GM23338 (cell line): ENCODE measurements at places on chromosomes 7 and 10. TPM values are rescaled to one million over a fixed set of nuclear protein-coding genes. Genes with fewer than 3 reads are reported as not detected.

GRCh38 chr10:10096296-10096695 lies 921.4 kb upstream of the CELF2 start:
- no peaks in the 10 kb centered on the region for H3K4me1 ChIP-seq
- H3K36me3 ChIP-seq, result no peaks in the 10 kb centered on the region
- no peak for DNase-seq
- no peaks in the 10 kb centered on the region for H3K27me3 ChIP-seq
- H3K4me3 ChIP-seq, result no peak overlapping the region

Gene BTBD16
- not detected in 2 replicates for total RNA-seq

DNA sequence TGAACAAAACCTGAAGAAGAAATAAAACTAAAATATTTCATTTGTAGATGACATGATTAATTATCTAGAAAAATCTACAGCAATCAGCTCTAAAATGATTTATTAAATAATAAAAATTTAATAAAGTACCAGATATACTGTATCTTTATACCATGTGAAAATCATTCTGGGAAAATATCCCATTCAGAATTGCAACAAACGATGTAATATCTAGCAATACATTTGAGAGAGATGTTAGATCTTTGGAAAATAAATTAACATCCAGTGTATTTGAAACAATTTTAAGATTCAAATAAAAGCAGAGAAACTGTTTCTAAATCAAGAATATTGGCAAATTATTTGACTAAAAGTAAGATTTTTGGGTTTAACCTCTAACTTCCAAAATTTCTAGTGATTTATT lies 62.2 kb downstream of the ZEB1 start:
- H3K27ac ChIP-seq, result no peak overlapping the region
- DNase-seq, result no peak
- no peaks in the 10 kb centered on the region for H3K27me3 ChIP-seq
- H3K4me3 ChIP-seq, result no peak overlapping the region
- peaks cover 10% of the 10 kb centered on the region; the same call in 1 of the 2 replicates for H3K4me1 ChIP-seq
- no peaks in the 10 kb centered on the region for H3K36me3 ChIP-seq

GRCh38 chr7:148537435-148537834 lies 53.1 kb upstream of the C7orf33 start:
- H3K4me1 ChIP-seq, result no peaks in the 10 kb centered on the region
- H3K27ac ChIP-seq, result no peak overlapping the region
- no peak for DNase-seq

GRCh38 chr7:30634193-30634626 lies 39.5 kb downstream of the GARS1 start:
- no peaks in the 10 kb centered on the region for H3K4me1 ChIP-seq
- no peaks in the 10 kb centered on the region for H3K27me3 ChIP-seq
- DNase-seq, result no peak
- H3K27ac ChIP-seq, result no peak overlapping the region

GRCh38 chr7:128882134-128882533 lies 19.5 kb downstream of the ATP6V1F start:
- no peak overlapping the region for H3K4me3 ChIP-seq
- DNase-seq, result no peak
- H3K4me1 ChIP-seq, result peaks cover 4% of the 10 kb centered on the region; the same call in 1 of the 2 replicates
- no peaks in the 10 kb centered on the region for H3K27me3 ChIP-seq
- H3K36me3 ChIP-seq, result no peaks in the 10 kb centered on the region

GRCh38 chr10:91210435-91210834 lies 10.0 kb upstream of the PCGF5 start:
- H3K27me3 ChIP-seq, result no peaks in the 10 kb centered on the region
- H3K36me3 ChIP-seq, result no peaks in the 10 kb centered on the region
- H3K27ac ChIP-seq, result no peak overlapping the region
- DNase-seq, result no peak

DNA sequence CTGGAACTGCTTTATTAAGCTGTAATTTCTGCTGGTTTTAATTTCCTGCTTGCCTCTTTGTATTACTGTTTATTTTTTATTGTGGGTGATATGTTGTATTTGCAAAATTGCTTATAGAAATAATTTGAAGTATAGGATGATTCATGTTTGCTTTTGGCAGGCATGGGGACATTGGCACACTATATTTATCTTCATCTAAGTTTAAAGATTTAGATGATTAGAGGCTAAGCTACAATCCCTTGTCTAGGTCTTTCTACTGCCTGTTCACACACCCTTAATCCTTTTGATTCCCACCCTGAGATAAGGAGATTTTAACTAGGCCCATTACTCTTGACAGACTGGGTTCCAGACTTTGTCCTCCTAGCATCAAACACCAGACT lies 182.8 kb upstream of the KAT6B start:
- peaks cover 28% of the 10 kb centered on the region for H3K4me1 ChIP-seq
- no peaks in the 10 kb centered on the region for H3K36me3 ChIP-seq
- no peak overlapping the region for H3K27ac ChIP-seq

DNA sequence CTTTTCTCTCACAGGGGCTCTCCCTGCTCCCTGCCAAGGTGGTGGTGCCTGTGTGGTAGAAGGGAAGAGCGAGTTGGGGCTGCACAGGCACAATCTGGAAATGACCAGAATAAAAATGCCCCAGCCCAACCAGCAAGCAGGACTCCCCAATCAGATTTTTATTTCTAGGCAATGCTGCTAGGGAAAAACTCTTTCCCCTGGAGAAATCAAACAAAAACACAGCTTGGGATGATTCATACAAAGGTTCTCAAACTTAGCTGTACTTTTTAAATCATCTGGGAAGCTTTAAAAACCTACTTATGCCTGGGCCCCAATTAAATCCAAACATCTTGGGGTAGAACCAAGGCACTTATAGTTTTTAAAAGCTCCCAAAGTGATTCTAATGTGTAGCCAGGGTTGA lies 243.2 kb downstream of the HTR7 start:
- no peak for DNase-seq
- H3K4me1 ChIP-seq, result no peaks in the 10 kb centered on the region
- no peaks in the 10 kb centered on the region for H3K36me3 ChIP-seq
- H3K27me3 ChIP-seq, result no peaks in the 10 kb centered on the region
- no peak overlapping the region for H3K4me3 ChIP-seq

GRCh38 chr10:94623572-94623971 lies 60.0 kb upstream of the CYP2C18 start:
- peaks cover 42% of the 10 kb centered on the region for H3K4me1 ChIP-seq
- no peak overlapping the region for H3K4me3 ChIP-seq
- H3K27me3 ChIP-seq, result no peaks in the 10 kb centered on the region
- H3K27ac ChIP-seq, result peak overlapping the region; percentile 85
- H3K36me3 ChIP-seq, result no peaks in the 10 kb centered on the region

GRCh38 chr7:618539-619367 lies 99.1 kb upstream of the PDGFA start:
- no peaks in the 10 kb centered on the region for H3K36me3 ChIP-seq
- H3K4me1 ChIP-seq, result peaks cover 10% of the 10 kb centered on the region
- no peaks in the 10 kb centered on the region for H3K27me3 ChIP-seq
- no peak overlapping the region for H3K4me3 ChIP-seq
- 0 out of 2 replicates have a peak overlapping the region, but pooled peaks have one; percentile 39 for H3K27ac ChIP-seq
- DNase-seq, result no peak

Gene CCDC186
- total RNA-seq, result 23.5 and 24.2 TPM in 2 replicates

Gene CUBN
- 0.23 and 1.8 TPM in 2 replicates for total RNA-seq

Gene VAX1
- total RNA-seq, result not detected in 2 replicates

- H3K27me3 ChIP-seq, result peaks cover 16% of the 10 kb centered on the region
- H3K4me3 ChIP-seq, result no peak overlapping the region
- H3K4me1 ChIP-seq, result peaks cover 4% of the 10 kb centered on the region; the same call in 1 of the 2 replicates
- no peak for DNase-seq
- no peak overlapping the region for H3K27ac ChIP-seq
- H3K36me3 ChIP-seq, result no peaks in the 10 kb centered on the region
These were observed 9.5 kb upstream of the SMARCD3 start for GRCh38 chr7:151257990-151258389.

Gene TEX36
- total RNA-seq, result not detected in 2 replicates

DNA sequence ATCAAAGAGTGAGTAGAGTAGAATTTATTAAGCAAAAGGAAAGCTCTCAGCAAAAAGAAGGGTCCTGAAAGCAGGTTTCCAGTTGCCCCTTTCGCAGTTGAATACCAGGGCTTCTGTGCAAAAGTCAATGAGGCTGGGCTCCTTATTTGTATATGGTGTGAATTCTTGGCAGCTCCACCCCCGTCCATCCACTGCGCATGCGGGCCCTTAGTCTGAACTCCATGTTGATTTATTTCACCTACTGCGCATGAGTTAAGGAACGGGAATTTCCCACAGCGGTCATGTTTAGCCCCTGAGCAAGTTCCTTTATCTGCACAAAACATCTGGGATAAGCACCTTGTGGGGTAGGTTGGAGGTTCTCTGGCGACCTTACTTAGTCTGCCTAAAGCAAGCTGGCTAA lies 325.6 kb downstream of the ZWINT start:
- no peaks in the 10 kb centered on the region for H3K4me1 ChIP-seq
- H3K36me3 ChIP-seq, result no peaks in the 10 kb centered on the region; the same call in 1 of the 2 replicates
- H3K27me3 ChIP-seq, result no peaks in the 10 kb centered on the region
- DNase-seq, result no peak
- H3K27ac ChIP-seq, result no peak overlapping the region

GRCh38 chr10:63355682-63356081 lies 110.1 kb downstream of the JMJD1C start:
- H3K36me3 ChIP-seq, result no peaks in the 10 kb centered on the region
- no peak for DNase-seq
- H3K4me1 ChIP-seq, result no peaks in the 10 kb centered on the region
- H3K4me3 ChIP-seq, result no peak overlapping the region
- H3K27me3 ChIP-seq, result no peaks in the 10 kb centered on the region

DNA sequence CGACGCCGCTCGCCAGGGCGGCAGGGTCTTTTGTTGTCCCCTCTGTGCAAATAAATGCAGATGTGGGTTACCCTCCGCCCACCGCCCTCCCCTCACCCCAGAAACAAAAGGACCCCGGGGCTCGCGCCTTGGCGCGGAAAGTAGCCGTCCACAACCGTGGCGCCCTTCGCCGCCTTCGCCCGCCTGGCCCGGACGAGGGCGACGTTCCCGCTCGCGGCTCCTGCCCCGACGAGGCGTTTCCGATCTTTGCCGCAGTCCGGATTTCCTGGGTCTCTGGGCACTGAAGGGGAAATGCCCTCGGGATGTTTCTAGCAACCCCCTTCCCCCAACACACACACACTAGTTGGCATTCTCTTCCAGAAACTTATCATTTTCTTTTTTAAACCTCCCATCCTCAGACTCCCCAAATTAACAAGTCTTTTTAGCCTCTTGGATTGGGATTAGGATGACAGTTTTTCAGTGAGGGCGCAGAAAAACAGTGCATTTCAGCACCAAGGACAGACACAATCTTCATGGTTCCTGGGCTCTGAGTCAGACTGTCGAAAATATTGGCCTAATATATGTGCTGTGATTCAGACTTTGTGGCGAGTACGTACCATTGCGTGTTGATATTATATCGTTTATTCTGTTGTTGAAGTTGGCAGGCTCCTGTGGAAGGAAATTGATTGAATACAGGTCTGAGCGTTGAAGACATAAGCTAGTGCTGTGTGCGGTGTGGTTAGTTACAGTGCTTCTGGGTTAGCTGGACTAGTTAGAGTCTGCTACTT lies 771 bp downstream of the PHYHIPL start:
- peak overlapping the region; percentile 57 for H3K4me3 ChIP-seq
- peaks cover 46% of the 10 kb centered on the region for H3K27me3 ChIP-seq
- H3K27ac ChIP-seq, result no peak overlapping the region
- no peaks in the 10 kb centered on the region for H3K36me3 ChIP-seq

DNA sequence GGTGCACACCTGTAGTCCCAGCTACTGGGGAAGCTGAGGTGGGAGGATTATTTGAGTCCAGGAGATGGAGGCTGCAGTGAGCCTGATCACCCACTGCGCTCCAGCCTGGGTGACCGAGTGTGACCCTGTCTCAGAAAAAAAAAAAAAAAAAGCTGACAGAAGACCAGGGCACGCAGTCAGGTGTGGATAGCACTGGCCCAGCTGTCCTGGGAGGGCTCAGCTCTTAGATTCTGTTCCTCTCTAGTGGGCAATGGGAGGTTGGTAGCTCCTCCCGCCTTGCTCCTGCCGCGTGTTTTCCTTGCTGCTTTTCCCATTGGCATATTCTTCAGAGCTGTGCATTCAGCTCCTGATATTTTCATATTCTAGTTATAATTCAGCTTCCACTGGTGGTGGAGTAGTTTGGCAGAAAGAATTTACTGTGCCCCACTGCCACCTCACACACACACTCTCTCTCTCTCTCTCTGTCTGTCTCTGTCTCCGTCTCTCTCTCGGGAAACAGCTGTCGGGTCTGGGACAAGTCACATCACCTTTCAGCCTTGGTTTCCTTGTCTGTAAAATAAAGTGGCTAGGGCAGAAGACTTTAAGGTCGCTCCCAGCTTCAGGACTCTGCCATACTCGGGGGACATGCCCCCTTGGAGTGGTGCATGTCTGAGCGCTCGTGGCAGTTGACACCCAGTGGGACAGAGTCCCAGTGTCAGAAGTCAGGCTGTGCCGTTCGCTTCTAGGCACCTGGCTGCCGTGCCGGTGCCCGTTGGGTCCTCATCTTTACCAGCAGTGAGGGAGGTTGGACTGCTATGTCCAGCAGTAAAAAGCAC lies 25.9 kb upstream of the ANKRD2 start:
- no peak overlapping the region for H3K27ac ChIP-seq
- no peaks in the 10 kb centered on the region for H3K27me3 ChIP-seq
- no peak overlapping the region for H3K4me3 ChIP-seq
- H3K36me3 ChIP-seq, result no peaks in the 10 kb centered on the region
- no peak for DNase-seq
- peaks cover 16% of the 10 kb centered on the region for H3K4me1 ChIP-seq

- peak; percentile 21 for DNase-seq
- no peak overlapping the region for H3K27ac ChIP-seq
- H3K4me1 ChIP-seq, result no peaks in the 10 kb centered on the region
- H3K4me3 ChIP-seq, result no peak overlapping the region
- H3K27me3 ChIP-seq, result no peaks in the 10 kb centered on the region
These were observed 154.8 kb downstream of the GRID1 start for GRCh38 chr10:86211691-86212390.

DNA sequence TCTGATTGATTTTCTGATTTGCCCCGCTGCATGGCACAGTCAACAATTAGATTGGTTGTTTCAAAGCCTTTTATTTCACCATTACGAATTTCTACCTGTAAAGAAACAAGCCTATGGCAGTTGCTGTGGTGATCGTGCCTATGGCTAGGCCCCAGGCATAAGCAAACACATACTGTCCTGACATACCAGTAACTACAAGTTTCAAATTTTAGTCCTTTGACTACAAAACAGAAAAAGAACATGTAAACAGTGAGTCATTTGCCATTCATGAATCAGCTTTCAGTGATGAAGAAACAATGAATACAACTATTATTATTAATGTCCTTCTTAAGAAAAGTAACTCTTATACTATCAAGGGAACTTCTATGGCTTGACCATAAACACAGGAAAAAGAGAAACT lies 168.0 kb upstream of the LRRN3 start:
- H3K4me1 ChIP-seq, result no peaks in the 10 kb centered on the region
- H3K27me3 ChIP-seq, result no peaks in the 10 kb centered on the region
- no peak overlapping the region for H3K4me3 ChIP-seq
- no peaks in the 10 kb centered on the region for H3K36me3 ChIP-seq
- DNase-seq, result no peak
- H3K27ac ChIP-seq, result no peak overlapping the region
